ENCODE measurements at places on chromosomes 11 and 22.

DNA sequence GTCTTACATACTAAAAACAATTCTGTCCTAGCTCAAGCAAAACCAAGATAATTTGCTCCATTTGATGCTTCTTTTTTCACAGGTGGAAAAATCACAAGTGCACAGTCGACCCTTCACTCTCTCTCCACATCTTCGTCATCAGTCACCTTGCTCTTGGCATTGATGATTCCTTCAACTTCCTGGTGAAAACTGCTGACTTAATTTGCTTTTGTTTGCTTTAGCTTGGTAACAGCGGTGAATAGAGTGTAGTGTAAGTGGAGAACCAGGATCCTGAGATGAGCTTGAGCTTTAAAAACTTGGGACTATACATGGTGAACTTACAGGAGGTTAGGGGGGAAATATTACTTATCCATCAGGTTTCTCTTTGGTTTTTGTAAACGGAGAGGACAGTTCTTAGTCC, 331.1 kb upstream of the ARHGAP42 start:
- DNase-seq, result no peak

DNA sequence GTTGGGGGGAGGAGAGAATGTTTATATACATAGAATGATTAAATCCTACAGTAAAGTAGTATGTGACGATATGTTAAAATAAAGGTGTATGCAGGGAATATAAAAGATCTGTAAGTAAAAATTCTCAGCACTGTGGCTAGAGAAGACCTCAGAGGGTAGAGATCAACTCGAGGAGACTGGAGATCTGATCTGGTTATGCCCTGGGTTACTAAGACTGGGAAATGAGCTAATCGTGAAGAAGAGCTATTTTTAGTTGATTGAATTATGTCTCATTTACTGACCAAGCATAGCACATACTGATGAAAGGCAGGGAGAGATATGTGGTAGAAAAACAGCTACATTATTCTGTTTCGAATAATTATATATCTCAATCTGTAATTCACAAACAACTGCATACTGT, 42.8 kb upstream of the ALKBH3 start:
- no peak for DNase-seq

DNA sequence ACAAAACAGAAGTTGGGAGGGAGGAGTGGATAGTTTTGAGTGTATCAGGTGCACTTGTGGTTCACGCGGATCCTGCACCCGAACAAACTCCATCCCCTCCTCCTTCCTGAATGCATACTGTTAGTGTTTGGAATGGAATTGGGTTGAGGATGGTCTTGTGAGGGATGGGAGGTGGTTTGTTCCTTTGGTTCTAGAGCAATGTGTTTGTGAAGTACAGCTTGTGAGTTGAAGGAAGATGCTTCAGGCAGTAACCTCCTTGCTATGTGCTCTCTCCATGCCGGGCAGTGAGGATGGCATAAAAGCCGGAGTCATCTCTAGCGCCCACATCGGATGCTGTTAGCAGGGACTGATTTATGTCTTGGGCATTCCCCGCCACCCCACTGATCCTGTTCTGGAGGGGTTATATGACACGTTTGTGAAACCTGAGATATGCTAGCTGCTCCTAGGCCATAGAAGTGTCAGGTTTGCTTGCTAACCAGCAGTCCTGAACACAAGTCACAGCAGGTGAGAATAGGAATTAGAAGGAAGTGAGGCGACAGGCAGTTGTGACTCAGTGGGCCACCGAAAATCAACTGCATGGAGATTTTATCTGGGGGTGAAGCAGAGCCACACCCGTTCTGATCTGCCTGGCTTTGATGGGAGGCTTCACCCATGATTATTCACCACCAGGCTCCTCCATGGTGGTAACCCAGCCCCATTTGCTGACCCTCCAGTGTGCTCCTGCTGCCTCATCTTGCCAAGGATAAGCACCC, 2.2 kb downstream of the BCR start:
- peak; percentile 33 for DNase-seq

- no peak for DNase-seq
These were observed 86.0 kb downstream of the PPP6R3 start for GRCh38 chr11:68546555-68546954.

- DNase-seq, result peak; percentile 74
These were observed 565 bp downstream of the NUCB2 start for GRCh38 chr11:17277024-17277584.

GRCh38 chr11:111921541-111922230, 3.0 kb downstream of the C11orf52 start:
- DNase-seq, result no peak

- DNase-seq, result peak; percentile 85
These were observed 38.2 kb downstream of the ADAMTS8 start for GRCh38 chr11:130390071-130390758.

DNA sequence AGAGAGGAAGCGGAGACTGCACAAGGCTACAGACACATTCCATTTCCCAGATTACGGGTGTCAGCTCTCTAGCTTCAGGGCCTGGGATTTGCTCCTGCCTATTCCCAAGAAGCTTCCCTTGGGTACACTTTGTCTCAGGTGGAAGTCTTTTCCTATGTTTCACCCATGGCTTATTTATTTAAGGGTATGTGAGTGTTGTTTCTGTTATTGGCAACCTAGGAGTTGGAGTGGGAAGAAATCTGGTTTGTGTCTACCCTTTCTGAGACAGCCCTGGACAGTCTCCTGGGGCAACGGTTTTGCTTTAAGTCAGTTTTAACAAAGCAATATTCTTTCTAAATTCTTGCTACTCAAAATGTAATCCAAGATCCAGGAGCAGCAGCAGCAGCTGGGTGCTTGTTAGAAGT, 127.0 kb downstream of the MICAL2 start:
- no peak for DNase-seq

- no peak for DNase-seq
These were observed 90.7 kb downstream of the FAM76B start for GRCh38 chr11:95698676-95699557.
